ENCODE measurements at places on chromosomes 7 and 10.

DNA sequence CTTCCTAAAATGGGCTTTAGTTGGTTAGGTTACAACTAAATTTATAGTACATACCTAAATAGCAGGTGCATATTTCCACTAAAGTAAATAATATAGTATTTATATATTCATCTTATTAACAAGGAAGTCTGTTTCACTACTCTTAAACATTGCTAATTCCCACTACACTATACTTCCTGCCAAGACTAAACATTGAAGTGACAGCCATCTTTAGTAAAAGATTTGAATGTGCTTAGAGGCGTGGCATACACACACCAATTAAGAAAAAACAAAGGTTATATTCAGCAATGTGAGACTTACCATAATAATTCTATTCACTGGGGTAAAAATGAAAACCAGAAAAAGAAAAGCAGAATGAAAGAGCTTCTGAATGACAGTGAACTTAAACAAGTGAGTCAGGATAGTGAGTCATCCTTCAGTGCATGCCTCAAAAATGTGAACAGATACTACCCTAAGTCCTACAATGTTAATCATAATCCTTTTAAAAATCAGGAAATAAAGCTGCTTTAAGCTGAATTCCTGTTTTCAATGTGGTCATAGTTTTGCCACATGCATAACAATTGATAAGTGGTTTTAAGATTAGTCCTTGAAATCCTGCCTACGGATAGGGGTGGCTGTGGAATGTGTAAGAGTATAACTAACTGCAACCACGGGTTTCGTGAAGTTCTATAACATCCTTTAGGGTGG is 59.4 kb downstream of the USP6NL start:
- H3K27me3 ChIP-seq, result no peaks in the 10 kb centered on the region
- H3K36me3 ChIP-seq, result no peaks in the 10 kb centered on the region
- no peak overlapping the region for H3K27ac ChIP-seq
- H3K4me1 ChIP-seq, result no peaks in the 10 kb centered on the region
- DNase-seq, result peak; percentile 56

DNA sequence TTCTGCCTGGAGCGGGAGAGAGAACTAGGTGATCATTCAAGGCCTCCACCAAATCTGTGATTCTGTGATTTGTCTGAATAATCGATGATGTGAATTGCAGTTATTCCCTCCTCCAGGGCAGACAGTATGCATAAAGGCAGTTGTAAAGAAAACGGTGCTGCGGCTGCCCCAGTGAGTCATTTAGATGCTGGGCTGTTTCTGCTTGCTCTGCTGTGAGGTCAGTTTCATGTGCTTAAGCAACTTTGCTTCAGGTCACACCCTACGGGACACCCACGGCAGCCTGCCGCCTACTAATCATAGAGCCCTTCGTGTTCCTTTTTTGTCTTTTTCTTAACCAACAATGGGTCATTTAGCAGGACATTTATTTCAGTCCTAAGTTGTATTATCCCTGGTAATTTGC is 158.1 kb upstream of the PITRM1 start:
- H3K4me1 ChIP-seq, result peaks cover 9% of the 10 kb centered on the region
- no peak overlapping the region for H3K27ac ChIP-seq
- H3K4me3 ChIP-seq, result no peak overlapping the region
- no peaks in the 10 kb centered on the region for H3K27me3 ChIP-seq
- peak; percentile 63 for DNase-seq

GRCh38 chr10:118238573-118239235 is 103.4 kb downstream of the FAM204A start:
- DNase-seq, result no peak
- no peak overlapping the region for H3K4me3 ChIP-seq
- no peaks in the 10 kb centered on the region for H3K36me3 ChIP-seq
- no peak overlapping the region for H3K27ac ChIP-seq
- peaks cover 3% of the 10 kb centered on the region for H3K27me3 ChIP-seq
- H3K4me1 ChIP-seq, result peaks cover 2% of the 10 kb centered on the region

DNA sequence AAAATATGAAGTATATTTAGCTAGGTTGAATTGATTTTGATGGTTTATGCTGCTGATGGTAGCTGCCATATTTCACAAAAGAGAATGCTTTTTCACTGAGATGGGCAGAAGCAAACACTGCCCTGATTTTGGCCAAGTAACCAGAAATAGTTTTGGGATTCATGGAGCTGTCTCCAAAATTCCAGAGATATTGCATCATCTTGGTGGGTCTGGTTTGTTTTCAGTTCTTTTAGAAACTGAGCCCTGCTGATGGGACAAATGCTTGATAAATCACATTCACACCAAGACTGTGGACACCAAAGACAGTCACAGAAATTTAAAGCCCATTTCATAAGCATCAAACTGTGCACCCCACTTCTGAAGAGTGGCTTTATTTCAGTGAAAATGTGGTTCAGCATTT is 140.5 kb downstream of the BICC1 start:
- H3K36me3 ChIP-seq, result no peaks in the 10 kb centered on the region
- DNase-seq, result peak; percentile 39
- H3K27me3 ChIP-seq, result no peaks in the 10 kb centered on the region
- no peaks in the 10 kb centered on the region for H3K4me1 ChIP-seq
- H3K4me3 ChIP-seq, result no peak overlapping the region

DNA sequence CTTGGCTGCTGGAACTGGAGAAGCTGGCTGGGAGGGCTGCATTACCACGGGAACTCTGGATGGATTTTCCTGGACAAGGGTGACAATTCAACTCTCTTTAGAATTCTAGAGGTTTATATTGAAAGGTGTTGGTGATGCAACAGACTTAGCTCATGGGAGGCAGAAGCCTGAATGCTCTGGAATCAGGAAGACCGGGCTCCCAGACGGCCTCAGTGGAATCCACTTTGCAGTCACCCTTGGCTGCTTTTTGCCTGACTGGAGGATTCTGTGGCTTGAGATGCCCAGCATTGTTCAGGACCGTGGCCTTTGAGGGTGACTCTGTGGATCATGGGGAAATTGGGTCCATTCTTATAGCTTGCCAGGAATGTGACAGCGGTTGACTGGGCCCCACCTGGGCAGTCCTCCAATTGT is 32.3 kb downstream of the PYROXD2 start:
- no peaks in the 10 kb centered on the region for H3K36me3 ChIP-seq
- DNase-seq, result peak; percentile 35
- H3K4me1 ChIP-seq, result peaks cover 9% of the 10 kb centered on the region
- H3K4me3 ChIP-seq, result no peak overlapping the region

- no peaks in the 10 kb centered on the region for H3K4me1 ChIP-seq
- H3K27ac ChIP-seq, result no peak overlapping the region
- no peaks in the 10 kb centered on the region for H3K27me3 ChIP-seq
- H3K36me3 ChIP-seq, result no peaks in the 10 kb centered on the region
- H3K4me3 ChIP-seq, result no peak overlapping the region
- DNase-seq, result no peak
These were observed 20.3 kb upstream of the PFKP start for GRCh38 chr10:3046981-3047547.

DNA sequence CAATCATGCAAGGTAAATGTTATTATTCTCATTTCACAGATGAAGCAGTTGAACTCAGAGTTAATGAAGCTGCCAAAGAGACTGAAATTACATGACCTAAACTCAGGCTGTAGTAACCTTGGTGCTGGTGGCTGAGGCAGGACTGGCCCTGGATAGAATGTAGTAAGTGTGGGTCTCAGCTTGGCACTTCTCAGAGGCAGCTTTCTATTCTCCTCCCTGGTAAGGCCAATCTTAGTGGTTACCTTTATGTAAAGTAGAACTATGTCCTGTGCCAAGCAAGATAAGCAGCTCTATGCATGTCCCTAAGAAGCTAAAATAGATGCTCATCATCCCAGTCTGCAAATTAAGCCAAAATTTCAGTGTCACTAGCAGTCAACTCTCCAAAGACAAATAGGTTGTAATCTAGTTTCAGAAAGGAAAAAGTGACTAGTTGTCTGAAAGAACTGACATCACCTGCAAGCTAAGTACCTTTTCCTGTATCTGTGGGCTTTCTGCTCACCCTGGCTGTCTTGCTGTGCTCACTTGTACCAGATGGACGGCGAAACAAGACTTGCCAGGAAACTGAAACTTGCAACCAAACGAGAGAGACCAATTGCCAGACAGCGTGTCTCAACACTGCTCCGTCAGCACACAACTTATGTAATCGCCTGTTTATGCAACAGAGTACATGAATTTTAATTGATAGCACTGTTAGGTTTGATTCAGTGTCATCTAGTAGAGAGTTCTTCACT is 43.7 kb downstream of the CH25H start:
- H3K27ac ChIP-seq, result no peak overlapping the region
- H3K4me3 ChIP-seq, result no peak overlapping the region
- DNase-seq, result no peak
- no peaks in the 10 kb centered on the region for H3K36me3 ChIP-seq
- no peaks in the 10 kb centered on the region for H3K27me3 ChIP-seq

DNA sequence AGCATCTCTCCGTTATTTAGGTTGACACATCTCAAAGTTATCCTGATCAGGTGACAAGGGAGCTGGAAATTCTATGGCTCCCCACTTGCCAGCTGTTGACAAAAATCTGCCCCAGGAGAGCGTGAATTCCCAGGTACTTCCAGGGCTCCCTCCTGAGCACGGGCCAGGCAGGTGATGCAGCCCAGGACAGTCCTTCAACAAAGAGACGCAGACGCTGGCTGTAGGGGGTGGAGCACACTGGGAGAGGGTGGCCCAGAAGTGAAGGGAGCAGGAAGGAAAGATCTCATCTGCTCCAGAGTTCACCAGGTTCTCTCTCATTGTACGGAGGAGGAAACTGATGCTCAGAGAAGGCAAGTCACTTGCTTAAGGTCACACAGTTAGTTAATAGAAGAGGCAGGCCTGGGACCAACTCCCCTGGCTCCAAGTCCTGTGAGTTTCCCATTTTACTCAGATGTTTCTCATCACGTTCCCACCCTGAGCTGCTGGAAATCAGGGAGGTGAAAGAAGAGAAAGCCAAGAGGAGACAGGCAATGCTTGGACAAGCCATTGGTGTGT is 41.0 kb upstream of the CHST3 start:
- no peak overlapping the region for H3K4me3 ChIP-seq
- no peaks in the 10 kb centered on the region for H3K4me1 ChIP-seq
- no peaks in the 10 kb centered on the region for H3K36me3 ChIP-seq
- no peaks in the 10 kb centered on the region for H3K27me3 ChIP-seq
- no peak overlapping the region for H3K27ac ChIP-seq

DNA sequence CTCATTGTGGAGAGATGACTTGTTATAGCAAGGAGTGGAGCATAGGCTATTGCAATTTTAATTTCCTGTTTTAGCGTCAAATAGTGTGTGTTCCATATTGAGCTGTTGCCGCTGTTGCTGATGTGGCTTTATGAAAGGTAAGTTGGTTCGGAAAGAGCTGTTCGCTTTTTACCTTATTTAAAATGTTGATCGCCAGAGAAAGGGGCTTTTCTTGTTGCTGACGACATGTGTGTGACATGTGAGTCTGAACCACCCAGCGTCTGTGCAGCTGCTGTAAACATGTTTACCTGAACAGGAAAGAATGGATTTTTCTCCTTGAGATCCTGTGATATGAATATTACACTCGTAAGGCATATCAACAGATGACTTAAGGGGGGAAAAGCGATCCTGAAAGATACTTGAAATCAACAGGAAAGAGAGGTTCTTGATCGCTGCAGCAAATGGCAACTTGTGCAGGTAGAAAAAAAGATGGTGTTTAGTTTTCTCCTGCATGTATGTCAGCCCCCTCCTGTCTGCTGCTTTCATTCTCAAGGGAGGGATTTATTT is 2.5 kb downstream of the ZEB1 start:
- H3K4me3 ChIP-seq, result no peak overlapping the region
- H3K27me3 ChIP-seq, result peaks cover 12% of the 10 kb centered on the region
- DNase-seq, result no peak
- H3K4me1 ChIP-seq, result no peaks in the 10 kb centered on the region
- no peaks in the 10 kb centered on the region for H3K36me3 ChIP-seq

- H3K27me3 ChIP-seq, result no peaks in the 10 kb centered on the region
- H3K36me3 ChIP-seq, result no peaks in the 10 kb centered on the region
- no peak overlapping the region for H3K27ac ChIP-seq
- no peak for DNase-seq
- H3K4me3 ChIP-seq, result no peak overlapping the region
These were observed 173.5 kb downstream of the BAMBI start for GRCh38 chr10:28850784-28851183.

- no peaks in the 10 kb centered on the region for H3K4me1 ChIP-seq
- DNase-seq, result no peak
- H3K4me3 ChIP-seq, result no peak overlapping the region
- no peak overlapping the region for H3K27ac ChIP-seq
- no peaks in the 10 kb centered on the region for H3K27me3 ChIP-seq
These were observed 69.1 kb upstream of the COMTD1 start for GRCh38 chr10:75304741-75305390.

GRCh38 chr7:111508387-111508786 is 53.9 kb downstream of the IMMP2L start:
- no peaks in the 10 kb centered on the region for H3K36me3 ChIP-seq
- no peak overlapping the region for H3K4me3 ChIP-seq
- no peaks in the 10 kb centered on the region for H3K27me3 ChIP-seq
- no peak overlapping the region for H3K27ac ChIP-seq
- no peak for DNase-seq

- no peak overlapping the region for H3K27ac ChIP-seq
- no peak overlapping the region for H3K4me3 ChIP-seq
- H3K36me3 ChIP-seq, result no peaks in the 10 kb centered on the region
- no peaks in the 10 kb centered on the region for H3K4me1 ChIP-seq
- no peak for DNase-seq
These were observed 72.6 kb downstream of the TPK1 start for GRCh38 chr7:144763291-144763690.

DNA sequence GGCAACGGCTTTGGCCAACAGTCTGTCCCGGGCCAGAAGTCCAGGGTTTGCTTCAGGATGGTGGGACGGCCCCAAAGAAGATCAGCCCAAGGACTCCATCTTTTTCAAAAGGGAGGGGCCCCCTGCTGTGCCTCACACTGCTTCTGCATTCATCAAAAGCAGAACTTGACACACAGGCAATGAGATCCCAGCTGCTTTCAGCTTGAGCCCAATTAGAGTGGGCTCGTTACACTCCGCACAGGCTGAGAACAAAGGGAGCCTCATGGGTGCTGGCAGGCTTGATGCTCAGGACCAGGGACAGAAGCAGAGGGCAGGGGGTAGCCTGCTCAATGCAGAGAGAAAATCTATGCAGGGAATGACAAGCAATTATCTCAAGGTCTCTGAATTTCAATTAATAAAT is 45.5 kb downstream of the VOPP1 start:
- H3K27me3 ChIP-seq, result no peaks in the 10 kb centered on the region
- peaks cover 3% of the 10 kb centered on the region for H3K4me1 ChIP-seq
- no peak overlapping the region for H3K27ac ChIP-seq
- no peaks in the 10 kb centered on the region for H3K36me3 ChIP-seq

- peak overlapping the region; percentile 80 for H3K4me3 ChIP-seq
- H3K36me3 ChIP-seq, result no peaks in the 10 kb centered on the region
- peak overlapping the region; percentile 90 for H3K27ac ChIP-seq
- DNase-seq, result peak; percentile 80
- no peaks in the 10 kb centered on the region for H3K27me3 ChIP-seq
These were observed 486 bp downstream of the CACNA2D1 start for GRCh38 chr7:82443036-82443546.

DNA sequence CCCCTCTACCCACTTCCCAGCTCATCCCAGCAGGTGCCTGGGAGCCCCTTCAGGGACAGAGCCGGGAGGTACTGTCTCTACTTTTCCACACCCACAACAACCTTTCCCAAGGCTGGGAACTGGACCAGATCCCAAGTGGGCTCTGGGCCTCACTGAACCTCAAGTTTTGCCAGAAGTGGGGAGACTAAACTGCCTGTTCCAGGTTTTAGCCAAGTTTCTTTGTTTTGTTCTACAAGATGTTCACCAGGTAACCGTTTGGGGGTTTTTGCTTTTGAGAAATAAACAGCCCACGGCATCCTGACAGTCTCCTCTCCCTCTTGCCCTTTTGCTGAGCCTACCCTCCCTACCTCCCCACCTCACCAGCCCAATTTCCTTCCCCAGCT is 10.6 kb upstream of the EMX2 start:
- DNase-seq, result no peak
- no peak overlapping the region for H3K4me3 ChIP-seq
- no peaks in the 10 kb centered on the region for H3K4me1 ChIP-seq
- H3K27me3 ChIP-seq, result peaks cover 66% of the 10 kb centered on the region
- H3K36me3 ChIP-seq, result no peaks in the 10 kb centered on the region
- H3K27ac ChIP-seq, result no peak overlapping the region
